ENCODE measurements at places on chromosomes 6 and 20.

DNA sequence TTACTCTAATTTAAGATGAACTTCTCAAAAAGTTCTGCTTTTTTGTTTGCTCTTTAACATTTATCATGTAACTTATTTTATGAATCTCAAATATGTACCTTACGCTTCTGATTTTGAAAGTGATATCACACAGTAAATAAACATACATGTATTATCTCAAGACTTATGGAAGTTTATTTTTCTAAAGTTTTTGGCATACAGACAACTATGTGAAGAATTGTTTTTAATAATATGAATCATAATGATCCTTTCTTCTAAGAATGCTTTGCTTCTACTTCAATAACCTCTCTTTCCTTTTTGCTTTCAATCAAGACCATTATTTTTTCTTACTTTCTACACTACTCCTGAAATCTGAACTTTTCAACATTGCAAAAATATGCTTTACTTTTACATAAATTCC, 816.4 kb downstream of the EYS start:
- no peak for DNase-seq

DNA sequence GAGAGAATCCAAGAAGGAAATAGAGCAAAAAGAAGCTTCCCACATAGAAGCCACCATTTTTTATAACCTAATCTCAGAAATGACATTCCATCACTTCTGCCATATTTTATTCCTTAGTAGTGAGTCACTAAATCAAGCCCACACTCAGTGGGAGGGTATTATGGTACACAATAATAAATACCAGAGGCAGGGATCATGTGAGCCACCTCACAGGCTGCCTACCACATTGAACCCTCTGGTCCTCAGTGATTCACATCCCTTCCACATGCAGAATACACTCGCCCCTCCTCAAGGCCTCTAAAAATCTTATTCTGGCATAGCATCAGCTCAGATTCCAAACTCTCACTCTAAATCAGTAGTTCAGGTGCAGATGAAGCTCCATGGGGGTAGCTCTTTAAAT, 49.4 kb downstream of the TMC2 start:
- no peak for DNase-seq

- no peak for DNase-seq
These were observed 8.4 kb downstream of the UCKL1 start for GRCh38 chr20:63947638-63948456.

- no peak for DNase-seq
These were observed 147.0 kb upstream of the SAMD5 start for GRCh38 chr6:147361311-147361981.

- DNase-seq = no peak
These were observed 185.2 kb downstream of the REV3L start for GRCh38 chr6:111297776-111298175.

GRCh38 chr20:36808317-36809257, 35.0 kb upstream of the DSN1 start:
- peak; percentile 84 for DNase-seq

- no peak for DNase-seq
These were observed 35.6 kb downstream of the B4GALT5 start for GRCh38 chr20:49677777-49678758.

DNA sequence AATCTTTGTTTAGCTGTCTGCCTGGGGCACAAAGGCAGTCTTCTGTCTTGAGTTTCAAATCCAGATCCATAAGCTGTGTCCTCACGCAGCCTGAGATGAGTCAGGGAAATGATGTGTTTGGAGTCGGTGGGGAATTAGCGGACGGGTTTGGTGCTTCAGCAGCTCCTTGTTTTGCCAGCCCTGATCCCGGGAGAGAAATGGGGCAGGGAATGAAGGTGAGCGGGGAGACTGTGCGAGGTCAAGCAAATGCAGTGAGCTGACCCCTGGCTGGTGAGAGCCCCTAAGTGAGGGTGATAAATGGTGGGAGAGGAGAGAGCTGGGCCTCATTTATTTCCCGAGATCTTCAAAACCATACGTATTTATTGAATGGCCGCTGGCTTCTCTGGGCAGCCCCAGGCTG, 21.6 kb downstream of the DUSP22 start:
- no peak for DNase-seq

DNA sequence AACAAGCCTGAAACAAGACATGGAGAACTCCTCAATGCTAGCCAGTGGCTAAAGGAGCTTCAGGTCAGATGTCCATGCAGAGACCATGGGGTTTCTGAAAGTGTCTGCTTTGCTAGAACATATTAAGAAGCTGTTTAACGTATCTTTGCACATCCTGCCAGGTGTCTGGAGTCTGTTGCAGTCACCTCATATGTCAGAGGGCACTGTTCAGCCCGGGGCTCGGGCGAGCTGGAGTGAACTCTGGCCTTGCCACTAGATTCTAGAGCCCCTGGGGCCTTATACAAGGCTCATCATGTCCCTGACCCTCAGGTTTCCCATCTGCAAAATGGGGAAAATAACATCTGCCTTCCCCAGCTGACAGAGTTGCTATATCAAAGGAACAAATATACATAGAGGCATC, 59.0 kb downstream of the PRDM1 start:
- DNase-seq = no peak

DNA sequence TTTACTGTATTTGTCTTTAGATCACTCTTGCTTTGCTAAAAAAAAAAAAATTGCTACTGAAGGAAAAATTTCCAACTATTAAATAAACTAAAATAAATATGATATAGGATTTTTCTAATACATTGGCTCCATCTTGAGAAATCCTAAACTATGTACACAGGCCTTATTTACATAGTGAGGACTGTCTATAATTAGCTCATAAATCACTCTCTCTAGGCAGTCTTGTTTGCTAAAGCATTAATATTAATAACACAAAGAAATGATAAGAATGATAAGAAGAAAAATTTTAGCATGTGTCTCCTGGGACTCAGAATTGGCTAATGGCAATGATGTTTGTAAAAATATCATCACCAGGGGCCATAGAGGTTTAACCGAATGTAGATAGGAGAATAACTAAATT, 13.3 kb upstream of the CRYBG1 start:
- DNase-seq = no peak

DNA sequence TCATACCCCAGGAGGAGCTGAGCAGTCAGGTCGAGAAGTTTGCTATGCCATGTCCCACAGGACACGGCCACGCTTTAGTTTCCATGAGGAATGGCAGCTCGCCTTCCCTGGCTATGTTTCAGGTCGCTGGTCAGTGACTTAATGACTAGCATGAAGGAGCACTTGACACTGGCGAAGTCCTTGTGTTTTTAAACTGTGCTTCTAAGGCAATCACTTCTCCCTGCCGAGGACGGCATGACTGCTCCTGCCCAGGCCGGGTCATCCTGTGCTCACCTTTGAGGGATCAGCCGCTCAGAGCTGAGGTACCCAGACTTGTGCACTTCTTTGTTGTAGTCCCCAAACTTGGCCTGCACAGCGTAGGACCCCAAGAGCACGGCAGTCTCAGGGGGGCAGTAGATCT, 34.1 kb downstream of the EZR start:
- no peak for DNase-seq

GRCh38 chr20:20188647-20189046, 136.3 kb downstream of the CFAP61 start:
- DNase-seq = no peak

DNA sequence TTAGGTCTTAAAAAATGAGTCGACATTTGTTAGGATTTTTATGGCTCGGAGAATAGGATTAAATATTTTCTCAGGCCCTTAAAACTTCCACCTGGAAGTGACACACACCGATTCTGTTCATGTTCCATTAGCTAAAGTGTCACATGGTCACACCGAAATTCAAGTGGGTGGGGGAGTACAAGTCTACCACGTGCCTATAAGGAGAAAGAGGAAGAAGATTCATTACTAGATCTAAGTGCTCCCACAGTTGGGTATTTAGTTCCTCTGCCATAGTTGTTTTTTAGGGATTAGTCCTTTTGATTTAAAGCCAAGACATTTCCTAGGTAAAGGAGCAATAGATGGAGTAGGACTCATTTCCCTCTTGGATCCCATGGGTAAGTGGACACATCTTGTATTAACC, 4.9 kb upstream of the TOX2 start:
- no peak for DNase-seq

DNA sequence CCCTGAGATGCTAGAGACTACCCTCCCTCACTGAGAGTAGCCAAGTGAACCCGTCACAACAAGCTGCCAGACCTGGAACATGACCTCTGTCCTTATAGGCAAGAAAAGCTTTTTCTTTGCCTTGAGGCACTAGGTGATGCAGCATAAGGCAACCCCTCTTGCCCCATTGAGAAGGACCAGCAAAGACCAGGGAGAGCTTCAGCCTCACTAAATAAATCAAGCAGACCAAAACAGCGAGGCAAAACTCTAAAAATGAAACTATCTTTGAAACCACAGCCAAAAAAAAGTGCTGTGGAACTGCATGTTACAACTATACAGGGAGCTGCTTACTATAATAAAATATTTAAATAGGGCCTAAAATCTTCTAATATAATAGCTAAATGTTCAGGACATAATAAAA, 62.6 kb upstream of the FAM83B start:
- no peak for DNase-seq

- peak; percentile 21 for DNase-seq
These were observed 92.2 kb downstream of the CTNNBL1 start for GRCh38 chr20:37786043-37786442.

DNA sequence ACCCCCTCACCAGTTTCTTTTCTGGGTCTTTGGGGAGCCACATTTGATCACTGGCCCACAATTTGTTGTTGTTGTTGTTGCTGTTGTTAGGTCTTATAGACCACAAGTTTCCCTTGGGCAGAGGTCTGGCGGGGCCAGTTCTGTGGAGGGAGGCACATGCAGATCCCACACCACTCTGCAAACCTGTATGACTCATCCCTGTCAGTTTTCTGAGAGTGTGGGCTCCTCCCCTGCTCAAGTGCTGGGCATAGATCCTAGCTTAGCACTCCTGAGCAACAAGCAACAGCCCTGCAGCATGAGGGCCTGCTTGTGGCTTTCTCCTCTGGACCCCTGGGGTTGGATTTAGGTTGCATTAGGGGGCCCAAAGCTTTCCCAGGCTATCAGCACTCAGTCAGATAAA, 411.1 kb upstream of the HTR1E start:
- no peak for DNase-seq

- DNase-seq = no peak
These were observed 71.8 kb upstream of the NOX3 start for GRCh38 chr6:155527443-155527842.

GRCh38 chr20:14919501-14920081, 582.2 kb upstream of the FLRT3 start:
- DNase-seq = peak; percentile 89

- DNase-seq = no peak
These were observed 82.1 kb downstream of the BFSP1 start for GRCh38 chr20:17449031-17449430.

GRCh38 chr20:36487069-36487468, 54.2 kb upstream of the MYL9 start:
- no peak for DNase-seq

DNA sequence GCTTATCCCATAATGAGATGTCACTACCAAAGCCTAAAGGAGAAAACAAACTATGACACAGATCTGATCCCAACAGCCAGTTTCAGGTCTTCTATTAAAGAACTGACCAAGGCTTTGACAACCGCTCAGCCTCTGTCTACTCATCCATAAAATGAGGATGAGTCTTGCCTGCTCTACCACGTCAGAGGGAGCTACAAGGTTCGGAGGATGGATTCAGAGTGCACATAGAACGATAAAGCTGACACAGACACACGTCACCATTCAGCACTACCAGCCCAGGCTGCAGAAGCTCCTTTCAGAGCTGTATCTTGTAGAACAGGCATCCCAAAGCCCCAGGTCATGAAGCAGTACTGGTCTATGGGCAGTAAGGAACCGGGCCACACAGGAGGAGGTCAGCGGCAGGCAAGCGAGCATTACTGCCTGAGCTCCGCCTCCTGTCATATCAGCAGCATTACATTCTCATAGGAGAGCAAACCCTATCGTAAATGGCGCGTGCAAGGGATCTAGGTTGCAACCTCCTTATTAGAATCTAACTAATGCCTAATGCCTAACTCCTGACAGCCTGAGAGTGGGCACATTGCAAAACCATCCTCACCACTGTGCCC, 25.1 kb downstream of the KIF16B start:
- no peak for DNase-seq

DNA sequence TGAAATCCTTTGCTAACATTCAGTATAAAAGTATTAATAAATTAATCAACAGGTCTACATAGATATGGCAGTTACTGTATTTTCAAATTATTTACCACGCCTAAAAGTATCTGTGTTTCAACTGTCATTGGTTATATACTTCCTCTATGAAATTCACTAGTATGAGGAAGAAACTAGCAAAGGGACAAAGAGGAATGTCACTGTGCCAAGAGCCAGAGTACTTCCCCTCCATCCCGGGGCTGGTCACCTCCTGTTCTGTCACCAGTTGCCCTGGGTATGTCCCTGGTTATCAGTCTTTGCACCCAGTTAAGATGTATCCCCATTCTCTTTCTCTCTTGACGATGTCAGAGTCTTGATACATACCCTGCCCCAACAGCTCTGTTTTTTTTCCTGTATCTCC, 476.8 kb upstream of the SOX4 start:
- no peak for DNase-seq

DNA sequence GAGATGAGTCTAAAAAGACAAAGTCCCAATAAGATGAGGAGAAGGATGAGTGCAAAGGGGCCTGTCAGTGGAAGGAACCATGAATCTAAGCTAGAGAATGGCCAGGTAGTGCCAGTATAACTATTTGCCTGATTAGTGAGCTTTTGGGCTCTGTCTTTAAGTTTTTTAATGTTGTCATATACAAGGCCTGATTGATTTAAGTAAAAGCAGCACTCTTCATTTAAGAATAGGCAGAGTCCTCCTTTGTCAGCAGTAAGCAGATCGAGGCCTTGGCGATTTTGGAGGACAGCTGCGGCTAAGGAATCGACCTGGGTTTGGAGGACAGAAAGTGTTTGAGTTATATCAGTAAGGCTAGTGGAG, 753.4 kb upstream of the ADGRB3 start:
- no peak for DNase-seq

- peak; percentile 85 for DNase-seq
These were observed 5.5 kb downstream of the MDGA1 start for GRCh38 chr6:37691904-37692806.

- no peak for DNase-seq
These were observed 33.7 kb upstream of the PPP1R3G start for GRCh38 chr6:5051394-5051793.

GRCh38 chr6:128099571-128100197, 198.8 kb upstream of the THEMIS start:
- DNase-seq = no peak

DNA sequence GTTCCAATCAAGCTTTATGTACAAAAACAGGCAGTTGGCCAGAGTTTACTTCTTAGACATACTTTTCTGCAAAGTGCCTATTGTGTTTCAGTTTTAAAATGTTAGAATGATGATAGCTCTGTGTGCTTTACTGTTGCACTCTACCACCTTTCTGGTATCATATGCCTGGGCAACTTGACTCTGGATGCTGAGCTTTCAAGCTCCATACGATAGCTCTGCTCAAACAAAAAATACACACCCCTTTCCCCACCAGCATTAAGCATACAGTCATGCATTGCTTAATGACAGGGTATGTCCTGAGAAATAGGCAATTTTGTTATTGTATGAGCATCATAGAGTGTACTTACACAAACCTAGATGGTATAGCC, 123.1 kb downstream of the RCAN2 start:
- DNase-seq = no peak

Data from GM23338 (cell line).